COR-L47 (cell line): ENCODE measurements at places on chromosomes 2 and 18.
A peak's percentile ranks its signal among the peaks of the same experiment; 100 is the strongest.

- no peak for DNase-seq
Measured at GRCh38 chr2:69615969-69616368, 27.6 kb downstream of the AAK1 start.

GRCh38 chr2:234571620-234572407 is 74.9 kb upstream of the ARL4C start:
- DNase-seq = no peak

GRCh38 chr2:229714736-229715541 is 584 bp upstream of the DNER start:
- no peak for DNase-seq

GRCh38 chr18:48592540-48593171 is 53.8 kb downstream of the CTIF start:
- peak; percentile 57 for DNase-seq

DNA sequence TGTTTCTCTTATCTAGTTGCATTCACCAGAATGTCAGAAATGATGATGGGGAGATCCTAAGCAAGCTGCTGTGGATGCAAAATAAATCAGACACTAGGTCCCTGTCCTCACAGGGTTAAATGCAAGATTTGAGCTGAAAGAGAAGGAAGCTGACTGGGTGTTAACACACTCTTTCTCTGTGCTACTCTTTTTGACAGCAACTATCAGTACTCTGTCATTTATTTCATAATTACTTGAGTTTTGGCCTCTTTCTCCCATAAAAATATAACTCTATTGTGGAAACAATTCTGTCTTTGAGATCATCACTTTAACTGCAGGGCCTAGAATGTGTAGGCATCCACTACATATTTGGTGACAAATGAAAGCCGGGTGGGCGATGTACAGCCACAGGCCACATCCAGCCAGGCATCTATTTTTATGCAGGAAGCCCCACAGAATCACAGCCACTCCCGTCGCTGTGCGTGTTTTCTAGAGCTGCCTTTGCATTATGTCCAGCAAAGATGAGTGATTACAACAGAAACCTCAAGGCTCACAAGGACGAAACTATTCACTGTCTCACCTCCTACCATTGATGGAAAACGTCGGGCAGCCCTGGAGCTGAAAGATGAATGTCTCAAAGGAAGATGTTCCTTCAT is 849.0 kb downstream of the RNF144A start:
- no peak for DNase-seq
